ENCODE measurements at places on chromosomes 3 and 15.

- DNase-seq: no peak
Observed at GRCh38 chr15:83200589-83200988, 7.0 kb downstream of the HDGFL3 start.

DNA sequence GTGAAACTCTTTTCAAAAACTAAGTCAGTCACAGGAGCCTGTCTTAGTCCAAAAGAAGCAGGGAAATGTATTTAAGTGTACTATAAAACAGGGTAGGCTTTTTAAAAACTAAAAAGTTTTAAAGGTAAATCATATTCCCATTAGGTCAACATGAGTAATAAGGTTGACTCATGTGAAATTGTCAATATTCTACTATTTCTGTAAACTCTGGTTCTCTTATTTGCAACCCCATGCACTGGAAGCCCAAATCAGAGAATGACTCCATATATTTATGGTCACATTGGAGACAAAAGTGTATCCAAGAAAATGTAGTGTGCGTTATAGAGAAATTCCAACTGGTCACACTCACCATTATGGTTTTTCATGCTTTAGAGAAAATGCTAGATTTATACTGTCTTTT is 600.3 kb upstream of the TGFBR2 start:
- no peak for DNase-seq

GRCh38 chr15:73028831-73029451 is 23.3 kb upstream of the NEO1 start:
- DNase-seq: no peak

DNA sequence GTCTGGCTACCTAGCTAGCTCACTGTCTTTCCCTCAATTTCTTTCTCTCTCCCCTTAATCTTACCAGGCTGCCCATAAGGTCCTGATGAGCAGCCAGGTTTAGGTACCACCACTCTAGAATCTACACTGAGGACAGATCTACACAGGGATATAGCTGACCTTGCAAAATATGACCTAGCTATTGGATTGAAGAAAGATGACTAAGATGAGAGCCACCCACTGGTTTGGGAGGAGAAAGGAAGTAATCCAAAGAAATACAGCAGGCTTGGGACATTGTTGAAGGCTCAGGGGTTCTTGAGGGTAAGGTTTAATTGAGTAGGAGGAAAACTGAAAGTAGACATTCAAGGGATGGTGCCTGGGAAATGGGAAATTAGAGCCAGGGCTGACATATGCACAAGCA is 142.0 kb upstream of the TMC3 start:
- DNase-seq: no peak

GRCh38 chr15:63075984-63076713 is 33.6 kb downstream of the TPM1 start:
- peak; percentile 66 for DNase-seq

DNA sequence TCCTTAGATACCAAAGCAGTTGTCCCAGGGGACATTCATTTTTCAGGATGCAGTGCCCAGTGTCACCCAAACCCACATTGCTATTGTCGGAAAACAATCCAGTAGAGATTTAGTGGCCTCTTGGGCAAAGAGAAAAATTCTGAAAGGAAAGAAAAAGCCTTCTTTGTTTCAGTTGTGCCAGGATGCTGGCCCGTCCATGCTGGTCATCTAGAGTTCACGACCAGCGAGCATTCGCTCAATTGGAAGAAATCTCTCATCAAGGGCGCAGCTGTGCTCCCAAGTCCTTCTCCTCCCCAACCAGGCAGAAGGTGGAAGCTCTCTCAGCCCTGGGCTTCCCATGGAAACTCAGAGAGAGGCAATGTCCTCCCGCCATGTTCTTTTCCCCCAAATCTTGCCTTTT is 123.7 kb downstream of the MTHFS start:
- DNase-seq: no peak

- peak; percentile 75 for DNase-seq
Observed at GRCh38 chr15:63332367-63333124, 49.1 kb downstream of the CA12 start.

GRCh38 chr3:30189900-30190299 is 416.5 kb upstream of the TGFBR2 start:
- DNase-seq: no peak

- peak; percentile 94 for DNase-seq
Observed at GRCh38 chr15:70100474-70101341, 3.0 kb upstream of the TLE3 start.

- DNase-seq: peak; percentile 33
Observed at GRCh38 chr3:131277836-131278497, 103.6 kb upstream of the NUDT16 start.

- DNase-seq: no peak
Observed at GRCh38 chr15:50558012-50558411, 11.5 kb upstream of the USP50 start.

- DNase-seq: no peak
Observed at GRCh38 chr3:157263027-157263426, 103.1 kb upstream of the CCNL1 start.

DNA sequence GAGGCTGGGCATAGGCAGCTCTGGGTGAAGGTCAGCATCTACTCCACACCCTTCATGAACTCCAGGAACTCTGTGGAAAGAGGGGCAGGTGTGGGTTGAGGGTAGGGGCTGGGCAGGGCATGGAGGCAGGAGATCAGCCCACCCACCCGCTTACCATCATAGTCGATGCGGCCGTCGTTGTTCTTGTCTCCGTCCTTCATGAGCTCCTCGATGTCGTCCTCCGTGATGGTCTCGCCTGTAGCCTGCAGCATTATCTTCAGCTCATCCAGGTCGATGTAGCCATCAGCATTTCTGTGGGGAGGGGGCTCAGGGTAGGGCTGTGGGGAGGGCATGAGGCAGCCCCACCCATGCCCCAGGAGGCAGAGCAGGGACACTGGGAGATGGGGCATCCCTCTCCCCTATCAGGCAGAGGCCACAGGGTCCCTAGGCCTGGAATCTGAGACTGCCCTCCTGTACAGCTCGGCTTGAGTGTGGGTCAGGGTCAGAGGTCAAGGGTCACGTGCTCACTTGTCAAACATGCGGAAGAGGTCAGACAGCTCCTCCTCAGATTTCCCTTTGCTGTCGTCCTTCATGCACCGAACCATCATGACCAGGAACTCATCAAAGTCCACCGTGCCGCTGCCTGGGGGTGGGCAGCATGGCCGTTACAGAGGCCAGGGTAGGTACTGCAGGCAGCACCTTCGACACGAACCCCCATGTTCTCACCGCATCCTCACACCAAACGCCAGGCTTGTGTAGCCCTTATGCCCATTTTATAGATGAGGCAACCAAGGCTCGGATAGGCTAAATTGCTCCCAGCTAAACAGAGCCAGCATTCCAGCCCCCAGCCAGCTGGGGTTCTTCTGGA is 2.4 kb downstream of the TNNC1 start:
- no peak for DNase-seq

- DNase-seq: no peak
Observed at GRCh38 chr15:89754361-89755154, 3.5 kb upstream of the MESP1 start.

GRCh38 chr15:66138096-66138783 is 115.3 kb downstream of the MEGF11 start:
- DNase-seq: peak; percentile 33

GRCh38 chr15:69661871-69662644 is 209.4 kb downstream of the RPLP1 start:
- no peak for DNase-seq

- DNase-seq: peak; percentile 95
Observed at GRCh38 chr3:52046186-52046901, 10.0 kb downstream of the DUSP7 start.

DNA sequence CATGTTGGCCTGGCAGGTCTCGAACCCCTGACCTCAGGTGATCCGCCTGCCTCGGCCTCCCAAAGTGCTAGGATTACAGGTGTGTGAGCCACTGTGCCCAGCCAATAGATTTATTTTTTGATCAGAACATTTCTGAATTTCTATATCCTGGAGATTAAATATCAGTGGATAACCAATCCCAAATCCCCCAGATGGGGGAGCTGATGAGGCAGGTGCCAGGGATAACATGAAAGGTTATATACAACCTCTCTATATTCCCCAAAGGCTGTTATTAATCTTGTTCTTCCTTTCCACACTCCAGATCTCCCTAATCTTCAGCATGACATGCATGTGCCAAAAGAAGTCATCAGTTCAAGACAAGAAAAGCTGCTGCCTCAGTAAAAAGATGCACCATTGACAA is 112.3 kb downstream of the WDR76 start:
- DNase-seq: no peak

DNA sequence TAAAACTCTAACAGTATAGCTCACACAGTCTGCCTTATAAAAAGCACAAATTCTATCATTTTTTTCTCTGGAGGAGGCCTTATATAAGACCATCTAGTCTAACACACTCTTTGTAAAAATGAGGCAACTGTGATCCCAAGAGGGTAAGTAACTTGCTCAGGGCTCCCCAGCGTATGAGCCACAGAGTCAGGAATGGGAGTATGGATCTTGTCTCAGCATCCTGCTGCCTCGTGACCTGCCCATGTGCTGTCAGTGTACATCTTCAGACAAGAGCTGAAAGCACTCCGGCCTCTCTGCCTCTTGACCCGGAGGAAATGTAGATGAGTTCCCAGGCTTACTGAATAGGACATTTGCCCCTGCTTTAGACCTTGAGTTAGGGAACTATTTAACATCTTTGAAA is 28.4 kb upstream of the MEF2A start:
- DNase-seq: no peak

DNA sequence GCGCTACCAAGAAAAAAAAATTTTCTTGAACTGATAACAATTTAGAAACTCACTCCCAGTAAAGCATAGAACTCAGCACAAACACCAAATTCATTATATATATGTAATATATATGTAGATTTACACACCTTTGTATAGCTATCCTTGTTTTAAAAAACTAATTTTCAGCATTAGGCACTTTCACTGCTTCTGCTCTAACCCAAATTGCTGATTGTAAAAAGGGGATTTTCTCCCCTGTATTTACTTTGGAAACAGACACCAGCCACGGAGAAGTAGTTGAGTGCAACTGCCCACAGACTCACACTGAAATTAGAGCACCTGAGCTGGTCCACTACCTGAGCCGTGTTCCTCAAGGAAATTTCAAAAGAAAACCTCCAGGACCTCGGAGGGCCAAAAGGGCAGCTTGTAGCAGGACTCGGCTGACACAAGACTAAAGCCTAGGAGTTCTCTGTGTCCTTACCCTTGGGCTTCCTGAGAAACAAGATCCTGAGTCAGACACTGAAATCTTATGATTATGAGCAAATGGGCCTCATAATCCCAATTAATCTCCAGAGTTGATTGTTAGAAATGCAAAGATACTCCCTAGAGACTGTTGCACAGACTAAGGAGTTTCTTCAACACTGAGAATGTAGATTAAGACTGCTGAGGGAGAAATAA is 106.0 kb downstream of the TNIK start:
- DNase-seq: no peak

DNA sequence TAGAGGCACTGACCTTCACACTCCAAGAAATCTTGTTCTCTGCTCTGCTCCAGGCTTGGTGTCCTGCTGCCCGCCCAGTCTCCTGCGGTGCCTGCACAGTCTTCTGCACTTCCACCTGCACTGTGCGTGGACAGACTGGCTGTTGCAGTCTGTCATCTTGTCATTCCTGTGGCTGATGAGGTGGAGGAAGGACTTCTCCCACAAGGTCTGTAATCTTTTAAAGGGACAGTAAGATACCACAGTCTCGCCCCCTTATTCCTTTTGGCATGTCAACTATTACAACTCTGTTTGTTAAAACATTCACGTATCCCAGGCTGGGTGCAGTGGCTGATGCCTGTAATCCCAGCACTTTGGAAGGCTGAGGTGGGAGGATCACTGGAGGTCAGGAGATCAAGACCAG is 54.1 kb upstream of the IGF2BP2 start:
- no peak for DNase-seq

- DNase-seq: no peak
Observed at GRCh38 chr3:179865861-179866505, 170.8 kb downstream of the PEX5L start.

DNA sequence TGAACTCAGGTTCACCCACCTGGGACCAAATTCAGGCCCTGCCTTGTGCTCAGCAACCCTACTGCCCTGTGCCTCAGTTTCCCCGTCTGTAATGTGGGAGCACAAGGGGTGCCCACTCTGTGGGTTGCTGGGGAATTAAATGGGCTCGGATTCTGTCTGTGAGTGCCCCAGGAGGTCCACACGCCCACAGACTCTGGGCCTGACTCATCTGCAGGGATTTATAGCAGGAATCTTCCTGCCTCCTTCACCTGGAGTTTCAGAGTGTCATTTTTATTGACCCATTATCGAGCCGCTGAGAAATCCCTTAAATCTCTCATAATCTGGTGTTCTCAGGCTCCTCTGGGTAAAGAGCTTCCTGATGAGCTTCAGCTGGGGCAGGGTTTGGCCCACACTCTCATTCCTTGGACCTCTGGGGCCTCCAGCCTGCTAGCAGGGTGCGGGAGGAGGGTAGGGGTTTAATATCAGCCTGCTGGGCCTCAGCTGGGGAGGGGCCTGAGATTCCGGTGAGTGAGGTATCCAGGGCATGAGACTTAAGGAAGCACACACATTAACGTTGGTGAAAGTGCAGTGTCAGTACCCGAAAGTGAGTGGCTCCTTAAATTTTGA is 16.4 kb downstream of the C3orf18 start:
- DNase-seq: no peak

- DNase-seq: peak; percentile 72
Observed at GRCh38 chr3:138174421-138175131, at the start of gene DBR1. TSS of gene DBR1 (minus strand) at chr3:138174921. CDS start at chr3:138174795, 126 bp downstream.

DNA sequence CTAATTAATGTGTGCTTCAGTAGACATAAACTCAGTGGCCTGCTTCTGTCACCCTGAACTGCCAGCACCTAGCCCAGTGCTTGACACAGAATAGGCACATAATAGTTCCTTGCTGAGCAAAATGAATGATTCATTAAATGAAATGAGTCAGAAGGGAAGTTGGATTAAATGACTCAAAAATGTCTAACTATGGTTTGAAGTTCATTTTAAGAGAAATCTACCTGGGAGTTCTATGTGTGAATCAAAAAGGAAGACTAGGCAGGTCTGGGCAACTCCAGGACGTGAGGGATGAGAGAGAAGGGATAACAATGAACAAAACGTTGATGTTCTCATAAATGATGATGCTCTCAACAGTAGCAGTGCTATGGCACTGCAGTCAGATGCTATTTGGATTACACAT is 175.0 kb downstream of the CFAP20DC start:
- DNase-seq: peak; percentile 6

DNA sequence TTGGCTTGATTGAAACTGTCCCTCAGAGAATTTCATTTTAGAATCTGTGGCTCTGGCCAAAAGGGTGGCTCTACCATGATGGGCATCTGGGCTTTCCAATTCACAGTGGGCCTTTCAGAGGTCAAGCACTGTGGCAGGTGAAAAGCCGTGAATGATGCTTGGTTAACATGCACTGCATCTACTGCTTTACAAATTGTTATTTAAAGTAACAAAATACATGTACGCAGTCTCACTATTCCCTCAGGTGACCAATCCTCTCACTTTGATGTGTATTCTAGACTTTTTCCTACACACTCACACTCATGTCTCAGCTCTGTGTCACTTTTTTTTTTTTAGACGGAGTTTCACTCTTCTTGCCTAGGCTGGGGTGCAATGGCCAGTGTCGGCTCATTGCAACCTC is 70.5 kb downstream of the MGLL start:
- no peak for DNase-seq

Measured in NCI-H226 (cell line).